ENCODE measurements at places on chromosomes 13 and 19.

GRCh38 chr13:44237881-44238421, 135.7 kb upstream of the SERP2 start:
- no peak for DNase-seq

DNA sequence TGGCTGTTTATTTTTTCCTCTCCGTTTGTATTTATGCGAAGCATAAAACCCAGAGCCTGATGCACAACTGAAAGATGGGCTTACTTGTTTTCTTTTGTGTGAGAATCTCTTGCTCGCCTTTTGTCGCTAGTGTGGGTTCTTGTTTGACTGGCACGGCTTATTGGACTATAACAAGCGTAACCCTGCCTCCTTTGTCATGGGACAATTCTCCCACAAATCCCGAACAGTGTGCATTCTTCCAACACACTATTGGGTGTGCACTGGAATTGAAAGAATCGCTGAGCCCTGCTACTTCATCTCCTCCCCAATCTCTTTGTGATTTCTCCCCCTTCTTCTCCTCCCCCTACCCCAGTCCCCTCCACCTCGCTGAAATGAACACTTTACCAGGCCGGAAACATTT, 110.8 kb downstream of the ZIC5 start:
- DNase-seq = no peak

DNA sequence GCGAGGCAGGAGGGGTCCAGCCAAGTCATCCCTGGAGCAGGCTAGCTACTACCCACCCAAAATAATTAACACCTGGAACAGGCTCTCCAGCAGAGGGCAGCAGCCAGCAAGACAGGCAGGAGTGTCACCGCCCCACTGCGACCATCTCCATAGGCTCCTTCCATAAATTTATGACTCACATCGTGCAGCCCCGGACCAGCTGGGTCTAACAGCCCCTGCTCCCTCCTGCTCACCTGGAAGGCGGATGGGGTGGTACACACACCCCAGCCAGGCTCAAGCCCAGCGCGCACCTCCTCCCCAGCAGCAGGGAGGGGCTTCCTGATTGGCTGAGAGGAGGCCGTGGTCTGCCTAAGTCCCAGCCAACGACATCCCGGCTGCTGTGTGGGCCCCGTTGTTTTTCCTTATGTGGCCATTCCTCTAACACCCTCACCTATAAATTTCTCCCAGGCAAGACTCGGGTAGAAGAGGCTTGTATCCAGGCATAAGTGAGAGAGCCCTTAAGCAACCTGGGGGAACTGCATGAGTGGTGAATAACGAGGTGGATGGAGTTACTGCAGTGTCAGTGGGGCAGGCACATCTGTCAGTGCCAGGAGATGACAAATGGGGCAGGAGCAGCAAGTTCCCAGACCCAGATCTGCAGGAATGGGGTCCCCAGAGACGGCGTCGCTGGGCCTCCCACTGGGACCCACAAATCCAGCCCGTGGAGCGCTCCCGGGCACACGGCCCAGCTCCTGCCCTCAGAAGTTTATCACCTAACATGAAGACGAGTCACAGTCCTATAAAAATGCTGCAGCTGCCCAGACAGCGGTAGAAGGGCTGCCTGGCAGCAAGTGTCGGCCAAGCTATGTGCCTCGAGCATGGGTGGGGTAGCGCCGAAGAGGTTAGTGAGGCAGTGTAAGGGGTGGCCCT, 43.1 kb downstream of the CEBPG start:
- peak; percentile 14 for DNase-seq

- no peak for DNase-seq
These were observed 19.1 kb upstream of the KLF12 start for GRCh38 chr13:74153316-74153715.

- no peak for DNase-seq
These were observed 3.3 kb upstream of the SLC39A3 start for GRCh38 chr19:2743099-2743498.

- DNase-seq = no peak
These were observed 225.2 kb upstream of the ATXN8OS start for GRCh38 chr13:69882451-69882850.

DNA sequence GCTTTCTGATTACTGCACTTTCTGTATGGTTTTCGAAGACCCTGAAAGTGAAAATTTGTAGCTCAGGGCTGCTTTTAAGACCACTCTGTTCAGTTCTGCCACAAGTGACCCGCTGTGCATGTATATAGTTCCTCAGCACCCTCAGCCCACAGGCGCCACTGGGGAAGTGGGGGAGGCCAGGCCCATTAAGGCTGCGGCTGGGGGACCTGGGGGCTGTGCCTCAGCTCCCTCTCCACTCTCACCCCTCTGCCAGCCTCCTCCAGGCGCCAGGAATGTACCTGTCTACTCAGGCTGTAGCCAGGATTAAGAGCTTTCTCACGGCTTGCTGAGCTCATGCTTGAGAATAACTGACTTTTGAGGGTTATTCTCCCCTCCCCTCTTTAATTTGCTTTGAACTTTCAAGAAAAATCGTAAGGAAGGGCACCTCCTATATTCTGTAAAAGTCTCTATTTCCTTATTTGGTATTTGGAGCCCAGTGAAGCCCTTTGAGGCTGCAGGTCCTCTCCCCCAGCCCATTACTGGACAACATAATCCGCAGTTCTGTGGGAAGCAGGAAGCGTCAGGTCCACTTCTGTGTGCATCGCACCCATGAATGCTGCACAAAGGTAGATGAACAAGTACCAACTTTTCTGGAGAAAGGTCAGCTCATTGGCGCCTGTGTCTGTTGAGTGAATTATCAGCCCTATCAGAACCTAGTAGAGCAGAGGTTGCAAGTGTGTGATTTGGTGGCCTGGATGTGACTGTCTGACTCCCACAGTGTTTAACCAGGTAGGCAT, 29.6 kb downstream of the GJA3 start:
- no peak for DNase-seq

GRCh38 chr13:25538276-25538675, 166.5 kb downstream of the ATP8A2 start:
- no peak for DNase-seq

GRCh38 chr19:39679791-39680168, 24.1 kb downstream of the LGALS16 start:
- DNase-seq = no peak

DNA sequence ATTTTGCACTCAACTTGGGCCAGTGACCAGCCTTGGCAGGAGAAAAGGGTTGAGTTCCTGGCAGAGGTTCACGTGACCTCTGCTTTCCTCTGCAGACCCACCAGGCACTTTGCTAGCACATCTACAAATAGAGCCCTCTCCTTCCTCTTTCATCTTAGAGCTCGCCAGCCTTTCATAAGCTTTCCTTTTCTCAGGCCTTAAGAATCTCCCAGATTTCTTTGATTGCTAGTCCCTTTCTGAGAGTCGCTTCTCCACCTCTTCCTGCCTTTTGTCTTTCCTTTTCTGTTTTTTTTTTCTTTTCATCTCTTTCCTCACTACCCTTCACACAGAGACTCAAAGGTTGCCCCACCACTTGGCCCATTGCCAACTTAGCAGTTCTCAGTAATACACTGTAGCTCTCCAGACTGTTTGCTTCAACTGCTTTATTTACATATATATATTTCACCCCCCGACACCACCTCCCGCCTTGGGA, 375.7 kb upstream of the SPRY2 start:
- DNase-seq = no peak

- no peak for DNase-seq
These were observed 1.8 kb upstream of the SHD start for GRCh38 chr19:4277191-4277696.

DNA sequence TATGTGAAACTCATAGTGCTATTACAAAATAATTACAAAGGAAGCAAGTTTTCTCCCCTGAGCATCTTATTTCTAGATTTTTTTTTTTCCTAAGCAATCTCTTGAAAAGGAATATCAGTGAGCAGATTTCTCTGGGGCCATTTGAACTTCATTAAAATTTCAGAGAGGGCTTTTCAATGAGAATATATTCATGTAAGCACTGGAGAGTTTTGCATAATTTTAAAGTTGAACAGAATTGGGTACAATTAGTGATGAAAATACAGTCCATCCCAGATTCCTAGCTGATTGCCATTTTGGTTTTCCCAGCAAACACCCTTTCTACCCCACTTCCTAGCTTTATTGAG, 66.8 kb upstream of the RNF113B start:
- no peak for DNase-seq

- DNase-seq = no peak
These were observed 6.2 kb downstream of the PHLDB3 start for GRCh38 chr19:43498233-43498842.

DNA sequence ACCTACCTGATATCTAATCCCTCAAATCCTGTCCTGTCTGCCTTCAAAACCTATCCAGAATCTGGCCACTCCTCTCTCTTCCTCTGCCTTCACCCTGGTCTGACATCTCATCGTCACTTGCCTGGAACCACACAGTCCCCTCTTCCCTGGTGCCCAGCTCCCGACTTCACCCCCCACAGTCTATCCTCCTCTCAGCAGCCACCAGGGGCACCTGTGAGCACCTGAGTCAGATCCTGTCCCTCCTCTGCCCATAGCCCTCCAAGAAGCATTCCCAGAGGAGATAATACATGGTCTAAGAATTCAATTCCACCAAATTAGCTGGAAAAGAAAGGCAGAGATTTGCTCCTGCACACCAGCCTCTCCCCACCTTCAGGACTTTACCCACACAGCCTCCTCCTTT, 48.9 kb downstream of the ZNRF4 start:
- no peak for DNase-seq

GRCh38 chr13:68350554-68350953, 1120.4 kb upstream of the PCDH9 start:
- DNase-seq = no peak

DNA sequence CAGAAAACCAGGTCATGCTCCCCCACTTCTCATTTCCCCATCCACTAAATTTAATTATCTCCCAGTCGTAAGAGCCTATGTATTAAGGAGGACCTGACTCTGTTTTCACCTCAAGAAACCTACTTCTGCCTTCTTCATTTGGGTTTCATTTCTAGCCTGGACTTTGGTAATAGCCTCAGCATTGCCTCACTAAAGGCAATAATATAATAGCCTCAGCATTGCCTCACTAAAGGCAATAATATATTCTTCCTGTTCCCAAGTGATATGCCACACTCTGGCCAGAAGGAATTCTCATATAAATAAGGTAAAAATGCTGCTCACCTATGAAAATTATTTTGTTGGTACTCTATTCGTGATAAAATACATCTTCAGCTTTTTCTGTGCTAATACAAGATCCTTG, 993.9 kb downstream of the EFNB2 start:
- no peak for DNase-seq

- DNase-seq = no peak
These were observed 125.9 kb downstream of the CDK8 start for GRCh38 chr13:26379831-26380230.

DNA sequence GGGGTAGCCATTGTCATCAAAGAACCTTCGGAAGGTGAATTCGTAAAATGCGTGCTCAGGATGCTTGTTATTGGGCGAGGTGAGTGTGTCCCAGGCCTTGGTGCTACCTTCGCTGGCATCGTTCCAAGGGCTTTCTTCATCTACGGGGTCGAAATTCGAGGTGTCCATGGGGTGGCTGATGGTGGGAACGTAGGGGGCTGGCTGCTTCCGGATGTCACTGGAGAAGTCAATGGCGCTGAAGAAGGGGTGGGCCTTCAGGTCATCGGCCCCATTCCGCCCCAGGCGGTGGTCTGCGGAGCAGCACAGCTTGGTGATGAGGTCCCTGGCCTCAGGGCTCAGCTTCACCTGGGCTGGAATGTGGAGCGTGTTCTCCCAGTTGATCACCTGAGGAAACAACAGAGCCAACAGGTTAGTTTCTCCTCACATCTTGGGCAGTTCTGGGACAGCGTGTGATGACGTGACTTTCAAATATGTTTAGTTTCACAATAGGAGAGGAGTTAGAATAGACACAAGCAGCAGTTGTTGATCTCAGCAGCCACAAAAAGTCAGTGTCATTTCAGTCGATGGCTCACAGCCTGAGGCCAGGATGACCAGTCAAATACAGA, 72.5 kb upstream of the XPO4 start:
- DNase-seq = no peak

- no peak for DNase-seq
These were observed 31.3 kb upstream of the GTF3A start for GRCh38 chr13:27393101-27393500.

DNA sequence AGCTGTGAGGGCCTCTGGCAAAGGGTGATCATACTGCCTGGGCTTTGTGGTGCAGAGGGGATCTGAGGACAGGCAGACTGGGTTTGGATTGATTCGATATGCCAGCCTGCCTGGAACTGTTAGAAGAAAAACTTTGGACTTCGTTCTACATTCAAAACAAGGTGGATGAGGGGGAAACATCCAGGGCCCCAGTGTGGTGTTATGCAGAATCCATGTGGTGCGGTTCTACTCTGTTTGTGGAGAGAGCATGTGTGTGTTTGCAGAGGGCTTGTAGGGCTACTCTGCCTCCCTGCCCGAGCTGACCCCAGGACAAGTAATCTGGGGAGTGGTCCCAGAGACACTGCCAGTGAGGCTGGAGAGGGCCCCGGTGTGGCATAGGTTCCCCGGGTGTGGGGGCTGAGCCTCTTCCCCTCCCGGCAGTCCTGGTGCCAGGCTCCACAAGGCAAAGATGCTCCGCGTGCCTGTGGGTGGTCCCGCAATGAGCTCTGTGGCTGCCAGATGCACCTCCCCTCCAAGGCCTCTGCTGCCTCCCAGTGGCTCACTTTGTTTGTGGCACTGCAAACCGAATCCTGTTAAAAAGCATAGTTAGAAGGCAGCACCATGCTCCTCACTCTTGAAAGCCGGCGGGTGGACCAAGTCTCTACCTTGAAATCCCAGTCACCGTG, 22.3 kb upstream of the TFDP1 start:
- DNase-seq = no peak

- DNase-seq = no peak
These were observed 252.7 kb downstream of the KCNRG start for GRCh38 chr13:50267917-50268316.

DNA sequence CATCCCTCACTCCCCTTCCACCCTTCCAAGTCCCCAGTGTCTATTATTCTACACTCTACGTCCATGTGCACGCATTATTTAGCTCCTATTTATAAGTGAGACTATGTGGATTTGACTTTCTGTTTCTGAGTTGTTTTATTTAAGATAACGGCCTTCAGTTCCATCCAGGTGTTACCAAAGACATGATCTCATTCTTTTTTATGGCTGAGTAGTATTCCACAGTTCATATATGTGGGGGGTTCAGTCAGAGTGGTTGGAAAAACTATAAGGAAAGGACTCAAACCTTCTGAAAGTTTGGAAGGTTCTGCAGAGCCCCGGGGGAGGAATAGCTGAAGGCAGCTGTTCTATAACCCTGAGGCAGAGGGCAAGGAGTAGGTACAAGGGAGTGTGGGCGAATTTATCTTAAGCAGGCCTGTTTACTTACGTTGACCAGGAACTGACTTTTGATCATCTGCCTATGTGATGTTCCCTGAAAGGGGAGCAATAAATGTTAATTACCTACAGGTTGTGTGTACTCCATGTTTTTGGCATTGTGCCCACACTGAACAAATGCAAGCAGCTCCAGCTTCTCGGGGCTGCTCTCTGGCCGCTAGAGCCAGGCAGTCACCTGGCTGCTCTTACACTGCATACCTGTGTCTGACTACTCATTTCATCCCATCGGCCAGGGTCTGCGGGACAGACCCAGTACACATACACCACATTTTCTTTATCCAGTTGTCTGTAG, 13.5 kb upstream of the ADGRE1 start:
- no peak for DNase-seq
